Stimulated activated CD4-positive, alpha-beta T cell treated with anti-CD3 and anti-CD28 coated beads, Interleukin-4, amount 100 ng/mL, for 1 hour (primary cell): ENCODE measurements at places on chromosomes 16 and 17.

GRCh38 chr16:69931631-69932030, 19.5 kb upstream of the CLEC18A start:
- no peak for DNase-seq

DNA sequence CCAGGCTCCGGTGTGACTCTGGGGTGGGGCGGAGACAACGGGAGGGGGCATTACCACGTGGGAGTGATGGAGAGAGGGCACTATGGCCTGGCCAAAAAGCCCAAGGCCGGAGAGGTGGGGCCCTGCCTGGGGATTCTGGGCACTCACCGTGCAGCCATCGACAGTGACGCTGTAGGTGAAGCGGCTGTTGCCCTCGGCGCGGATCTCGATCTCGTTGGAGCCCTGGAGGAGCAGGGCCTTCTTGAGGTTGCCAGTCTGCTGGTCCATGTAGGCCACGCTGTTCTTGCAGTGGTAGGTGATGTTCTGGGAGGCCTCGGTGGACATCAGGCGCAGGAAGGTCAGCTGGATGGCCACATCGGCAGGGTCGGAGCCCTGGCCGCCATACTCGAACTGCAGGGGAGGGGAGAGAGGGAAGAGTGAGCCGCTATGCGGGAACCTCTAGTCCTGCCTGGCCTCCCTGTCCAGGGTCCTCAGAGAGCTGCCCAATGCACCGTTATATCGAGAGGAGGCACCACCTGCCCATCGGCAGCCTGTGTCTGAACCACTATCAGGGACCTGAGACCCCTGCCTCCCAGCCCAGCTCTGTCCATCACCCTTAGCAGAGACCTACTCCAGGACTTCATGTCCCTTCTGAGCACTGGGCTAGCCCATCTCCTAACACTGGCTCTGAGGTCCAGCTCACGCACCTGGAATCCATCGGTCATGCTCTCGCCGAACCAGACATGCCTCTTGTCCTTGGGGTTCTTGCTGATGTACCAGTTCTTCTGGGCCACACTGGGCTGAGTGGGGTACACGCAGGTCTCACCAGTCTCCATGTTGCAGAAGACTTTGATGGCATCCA, 15.6 kb downstream of the COL1A1 start:
- no peak for DNase-seq

GRCh38 chr17:70030371-70030770, 44.7 kb upstream of the KCNJ16 start:
- no peak for DNase-seq

DNA sequence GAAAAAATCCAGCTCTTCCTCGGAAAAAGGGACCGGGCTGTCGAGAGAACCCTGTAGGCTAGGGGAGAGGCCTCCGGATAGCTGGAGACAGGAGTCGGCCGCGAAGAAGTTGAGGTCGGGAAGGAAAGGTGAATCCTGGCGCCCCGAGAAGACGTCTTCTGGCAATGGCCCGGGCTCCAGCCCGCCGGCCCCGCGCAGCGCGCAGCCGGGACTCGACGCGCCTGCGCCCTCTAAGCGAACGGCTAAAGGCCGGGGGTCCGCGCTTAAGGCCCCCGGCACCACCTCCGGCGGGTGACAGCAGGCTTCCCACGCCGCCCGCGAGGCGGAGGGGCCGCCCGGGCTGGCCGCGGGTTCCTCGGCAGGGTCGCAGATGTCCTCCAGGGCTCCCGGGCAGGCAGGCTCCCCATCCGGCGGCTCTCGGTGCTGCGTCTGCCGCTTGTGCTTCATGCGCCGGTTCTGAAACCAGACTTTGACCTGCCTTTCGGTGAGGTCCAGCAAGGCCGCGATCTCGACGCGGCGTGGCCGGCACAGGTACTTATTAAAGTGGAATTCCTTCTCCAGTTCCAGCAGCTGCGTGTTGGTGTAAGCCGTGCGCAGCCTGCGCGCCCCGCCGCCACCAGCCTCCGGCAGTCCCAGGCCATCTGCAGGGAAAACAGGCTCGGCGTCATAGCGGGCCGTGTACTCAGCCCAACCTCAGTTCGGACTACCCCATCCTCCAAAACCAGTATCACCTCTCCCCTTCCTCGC, 1.6 kb downstream of the HOXB2 start:
- DNase-seq, result peak; percentile 60

GRCh38 chr16:85197611-85198566, 85.6 kb upstream of the CIBAR2 start:
- no peak for DNase-seq

DNA sequence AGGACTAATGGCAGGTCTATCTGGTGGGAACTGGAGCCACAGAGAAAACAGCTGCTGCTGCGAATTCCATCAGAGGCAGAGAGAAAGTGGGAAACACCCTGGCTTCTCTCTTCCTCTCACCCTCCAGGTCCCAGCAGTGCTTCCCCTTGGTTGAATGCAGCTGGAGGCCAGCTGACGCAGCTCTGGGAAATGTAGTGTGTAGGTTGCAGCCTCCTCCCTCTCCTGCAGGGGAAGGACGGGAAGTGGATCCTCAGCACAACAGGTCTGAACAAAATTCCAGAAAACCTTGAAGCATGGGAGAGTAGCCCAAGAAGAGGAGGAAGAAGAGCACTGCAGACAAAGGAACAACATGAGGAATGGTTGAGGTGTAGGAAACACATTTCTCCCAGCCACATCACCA, 67.8 kb upstream of the MMP2 start:
- no peak for DNase-seq

DNA sequence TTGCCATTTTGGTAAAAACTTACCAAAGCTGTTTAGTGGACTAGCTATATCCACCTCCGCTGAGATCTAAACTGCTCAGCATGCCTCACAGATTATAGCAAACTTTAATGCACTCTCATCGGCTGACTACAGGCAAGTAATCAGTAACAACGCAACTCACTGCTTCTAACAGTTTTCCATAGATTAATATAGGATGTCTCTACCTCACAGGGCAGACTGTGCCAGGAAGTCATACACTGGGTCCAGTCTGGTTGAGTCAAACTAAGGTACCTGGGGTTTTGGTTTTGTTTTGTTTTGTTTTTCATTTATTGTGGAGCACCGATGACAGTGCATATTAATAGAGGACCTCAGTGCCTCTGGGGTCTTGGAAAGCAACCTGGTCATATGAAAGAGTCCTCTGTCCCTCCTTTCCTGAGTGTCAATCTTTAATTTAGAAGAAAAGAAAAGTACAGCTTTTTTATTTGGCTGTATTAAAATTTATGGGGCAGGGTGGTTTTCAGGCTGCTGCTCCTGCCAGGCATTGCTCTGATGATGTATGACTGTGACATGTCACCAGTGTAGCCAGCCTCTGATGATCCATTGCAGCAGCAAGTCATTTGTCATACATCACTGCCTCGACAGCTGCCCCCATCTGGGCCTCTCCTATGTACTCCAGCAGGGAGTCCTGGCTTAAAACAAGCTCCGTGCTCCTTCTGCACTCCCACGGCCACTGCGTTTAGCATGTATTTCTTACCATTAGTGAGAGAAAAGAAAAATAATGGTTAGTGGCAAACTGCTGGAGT, 854.1 kb downstream of the KCNJ2 start:
- no peak for DNase-seq

- no peak for DNase-seq
Observed at GRCh38 chr16:60541535-60541934, 1494.7 kb downstream of the CDH8 start.

DNA sequence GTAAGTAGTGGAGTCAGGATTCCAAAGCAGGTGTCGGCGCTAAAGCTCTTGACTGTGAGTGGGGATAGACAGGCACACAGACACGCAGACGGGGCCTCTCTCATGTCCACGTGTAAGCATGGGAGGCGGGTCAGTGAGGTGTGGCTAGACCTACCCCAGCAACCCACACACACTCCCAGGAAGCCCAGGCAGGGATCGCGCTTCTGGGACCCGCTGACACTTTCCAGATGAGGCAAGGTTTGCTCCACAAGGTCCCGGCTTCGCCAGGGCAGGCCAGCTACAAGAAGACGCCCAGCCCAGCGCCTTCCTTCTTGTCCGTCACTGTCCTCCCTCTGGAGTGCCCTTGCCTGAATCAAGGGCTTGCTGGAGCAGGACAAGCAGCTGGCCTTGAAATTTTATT, 213.8 kb upstream of the RPL38 start:
- DNase-seq, result no peak

GRCh38 chr17:37553401-37553966, 55.7 kb downstream of the SYNRG start:
- DNase-seq, result no peak

- DNase-seq, result peak; percentile 27
Observed at GRCh38 chr17:41404024-41404671, 6.7 kb upstream of the KRT31 start.

- DNase-seq, result no peak
Observed at GRCh38 chr17:9937901-9938300, 32.8 kb upstream of the RCVRN start.

DNA sequence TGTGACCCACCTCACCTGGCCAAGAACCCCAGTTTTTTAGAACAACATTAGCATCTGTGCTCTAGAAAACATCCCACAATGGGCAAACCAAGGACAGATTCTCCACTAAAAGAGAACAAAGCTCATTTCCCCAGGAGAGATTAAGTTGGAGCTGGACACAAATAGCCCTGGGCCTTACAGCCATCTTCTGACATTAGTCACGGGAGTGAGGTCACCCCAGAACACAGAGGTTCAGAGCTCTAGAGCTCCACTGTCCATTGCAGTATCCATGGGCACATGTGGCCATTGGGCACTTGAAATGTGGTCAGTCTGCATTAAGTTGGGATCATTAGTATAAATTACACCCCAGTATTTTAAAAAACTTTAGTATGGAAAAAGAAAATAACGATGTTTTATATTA, 47.6 kb upstream of the RBBP6 start:
- DNase-seq, result no peak

- no peak for DNase-seq
Observed at GRCh38 chr17:61508912-61509311, 56.7 kb downstream of the TBX4 start.

DNA sequence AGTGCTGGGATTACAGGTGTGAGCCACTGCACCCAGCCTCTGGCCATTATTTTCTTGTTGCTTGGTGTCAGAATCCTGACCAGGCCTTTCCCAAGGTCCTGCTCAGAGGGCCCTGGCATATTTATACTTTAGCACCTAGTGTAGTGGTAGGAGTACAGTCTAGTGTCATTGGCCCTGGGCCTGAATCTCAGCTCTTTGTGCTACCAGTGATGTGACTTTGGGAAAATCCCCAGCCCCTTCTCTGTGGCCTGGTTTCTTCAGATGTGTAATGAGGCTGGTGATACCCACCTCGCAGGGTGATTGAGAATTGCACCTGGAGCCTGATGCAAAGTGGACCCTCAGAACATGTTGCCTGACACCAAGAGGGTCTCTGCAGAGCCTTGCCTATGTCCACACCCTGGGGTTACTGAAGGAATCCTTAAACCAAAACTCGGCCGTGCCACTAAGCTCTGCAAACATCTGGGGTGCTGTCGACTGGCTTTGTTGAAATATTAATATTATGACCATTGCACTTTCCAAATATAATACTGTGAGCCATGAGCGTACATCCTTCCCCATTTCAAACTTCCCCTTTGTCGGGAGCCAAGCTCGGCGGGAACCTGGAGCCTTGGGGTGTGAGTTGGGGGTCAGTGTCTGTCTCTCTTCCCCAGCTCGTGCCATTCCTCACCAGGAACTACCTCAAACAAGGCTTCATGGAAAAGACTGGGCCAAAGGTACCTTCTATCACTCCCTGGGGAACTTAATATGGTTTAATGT, 18.0 kb upstream of the RNF135 start:
- DNase-seq, result no peak

DNA sequence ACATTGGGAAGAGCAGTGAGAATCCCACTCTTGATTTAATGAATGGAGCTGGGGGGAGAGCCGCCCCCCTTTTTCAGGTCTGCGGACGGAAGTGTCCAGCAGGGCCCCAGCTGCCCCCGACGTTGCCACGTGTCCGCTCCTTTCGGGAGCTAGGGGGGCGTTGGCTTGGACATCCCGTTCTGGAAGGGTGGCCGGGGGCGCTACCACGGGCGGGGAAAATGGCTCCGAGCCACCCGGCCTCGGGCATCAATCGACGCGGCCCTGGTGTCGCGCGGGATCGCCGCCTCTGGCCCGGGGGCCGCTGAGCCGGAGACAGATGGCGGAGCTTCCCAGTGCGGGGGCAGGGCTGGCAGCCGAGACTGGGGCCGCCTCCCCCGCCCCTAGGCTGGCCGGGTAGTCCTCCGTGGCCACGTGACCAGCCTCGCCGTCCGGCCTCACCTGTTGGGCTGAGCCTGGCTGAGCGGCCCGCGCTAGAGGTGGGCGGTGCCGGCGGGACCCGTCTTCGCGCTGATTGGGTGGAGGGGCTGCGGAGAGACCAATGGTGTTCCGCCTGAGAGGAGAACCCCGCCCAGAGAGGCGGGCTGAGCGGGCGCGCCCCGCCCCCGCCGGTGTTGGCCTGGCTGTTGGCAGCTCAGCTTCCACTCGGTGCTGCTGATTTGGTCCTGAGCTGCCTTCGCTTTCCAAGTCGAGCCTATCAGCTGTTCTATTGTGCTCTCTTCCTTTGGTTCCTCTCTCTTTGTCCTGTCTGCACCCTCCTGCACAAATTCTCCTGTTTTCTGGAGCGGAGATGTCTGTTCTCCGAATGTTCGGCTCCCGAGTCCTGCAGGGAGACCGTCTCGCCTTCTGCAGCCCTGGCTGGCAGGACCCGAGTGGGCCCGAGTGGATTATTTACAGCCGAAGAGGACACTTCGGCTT, 8.3 kb downstream of the HS3ST3B1 start:
- peak; percentile 91 for DNase-seq

DNA sequence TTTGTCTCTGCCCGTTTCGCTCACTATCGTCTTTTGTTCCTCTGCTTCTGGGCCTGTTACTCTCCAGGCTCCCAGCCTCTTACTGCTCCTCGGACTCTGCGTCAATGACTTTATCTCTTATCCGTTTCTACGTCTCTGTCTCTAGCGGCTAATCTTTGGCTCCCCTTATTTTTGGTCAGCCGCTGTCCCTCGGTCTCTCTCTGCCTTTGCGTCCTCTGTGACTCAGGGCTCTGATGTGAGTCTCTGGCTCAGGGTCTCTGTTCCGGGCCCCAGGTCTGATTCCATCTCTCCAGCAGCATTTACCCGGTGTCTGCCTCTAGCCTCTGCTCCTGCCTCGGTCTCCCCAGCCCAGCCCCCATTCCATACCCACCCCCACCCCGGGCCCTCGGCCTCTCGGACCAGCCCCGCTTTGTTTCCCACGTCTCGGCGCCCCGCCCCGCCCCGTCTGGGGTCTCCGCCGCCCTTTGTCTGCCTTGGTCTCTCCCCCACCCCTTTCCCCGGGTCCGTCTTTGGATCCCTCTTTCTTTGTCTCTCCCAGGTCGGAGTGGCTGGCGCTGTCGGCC, 547 bp upstream of the ZNF48 start:
- DNase-seq, result no peak

DNA sequence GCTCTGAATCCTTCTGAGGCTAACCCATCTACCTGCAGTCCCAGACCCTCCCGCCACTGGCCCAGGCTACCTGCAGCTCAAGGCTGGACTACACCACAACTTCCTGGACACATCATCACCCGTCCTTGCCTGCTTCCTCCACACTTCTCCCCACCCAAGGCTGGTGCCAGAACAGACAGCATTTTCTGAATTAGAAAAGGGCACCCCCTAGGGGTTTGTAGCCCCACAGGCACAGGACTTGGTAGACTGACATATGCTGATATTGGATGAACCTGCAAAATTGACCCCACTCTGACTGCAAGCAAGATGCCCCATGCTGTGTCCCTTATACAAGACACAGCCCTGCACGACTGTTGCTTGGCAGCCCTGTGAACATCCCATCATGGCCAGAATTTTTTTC, 271.5 kb upstream of the C16orf82 start:
- no peak for DNase-seq

GRCh38 chr16:50144211-50144610, 8.9 kb upstream of the TENT4B start:
- DNase-seq, result no peak
